ENCODE measurements at places on chromosomes 11 and 22.

GRCh38 chr11:10272132-10272531 lies 21.9 kb downstream of the SBF2 start:
- no peak for DNase-seq

- no peak for DNase-seq
Measured at GRCh38 chr22:39773976-39774539, 119.5 kb downstream of the ENTHD1 start.

GRCh38 chr22:38420734-38421133 lies 34.3 kb downstream of the KCNJ4 start:
- no peak for DNase-seq

GRCh38 chr11:19803506-19803998 lies 90.9 kb downstream of the NAV2 start:
- no peak for DNase-seq

- DNase-seq = no peak
Measured at GRCh38 chr22:50010676-50011446, 1.7 kb downstream of the IL17REL start.

GRCh38 chr11:70555078-70555477 lies 156.7 kb downstream of the CTTN start:
- no peak for DNase-seq
